ENCODE measurements at places on chromosomes 1 and 21. TPM values are rescaled to one million over a fixed set of nuclear protein-coding genes. Genes with fewer than 3 reads are reported as not detected.

Gene NTRK1
- total RNA-seq = 1.0 TPM

DNA sequence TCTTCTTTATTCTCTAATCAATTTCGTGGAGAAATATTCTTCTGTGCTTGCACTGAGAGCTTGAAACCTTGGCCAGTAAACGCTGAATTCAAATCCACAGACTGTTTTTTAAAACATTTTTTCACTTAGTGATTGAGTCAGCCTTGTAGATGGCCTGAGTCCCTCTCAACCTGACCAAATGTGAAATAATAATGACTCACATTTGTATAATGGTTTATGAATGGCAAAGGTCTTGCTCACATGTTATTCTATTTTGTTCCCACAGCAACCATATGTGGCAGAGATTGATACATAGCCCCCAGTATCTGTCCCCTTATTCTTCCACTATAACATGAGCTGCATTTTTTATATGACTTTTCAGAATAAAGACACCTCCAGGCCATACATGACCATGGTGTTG, 47.8 kb upstream of the CCDC190 start:
- no peaks in the 10 kb centered on the region for H3K27me3 ChIP-seq
- H3K4me3 ChIP-seq = no peak overlapping the region
- DNase-seq = no peak
- H3K27ac ChIP-seq = no peak overlapping the region

- H3K4me3 ChIP-seq = no peak overlapping the region
- H3K27me3 ChIP-seq = no peaks in the 10 kb centered on the region
- no peak for DNase-seq
- no peak overlapping the region for H3K27ac ChIP-seq
- H3K36me3 ChIP-seq = no peaks in the 10 kb centered on the region
Observed at GRCh38 chr21:16945580-16945979, 567.3 kb upstream of the CXADR start.

Gene CRYAA
- not detected for total RNA-seq

DNA sequence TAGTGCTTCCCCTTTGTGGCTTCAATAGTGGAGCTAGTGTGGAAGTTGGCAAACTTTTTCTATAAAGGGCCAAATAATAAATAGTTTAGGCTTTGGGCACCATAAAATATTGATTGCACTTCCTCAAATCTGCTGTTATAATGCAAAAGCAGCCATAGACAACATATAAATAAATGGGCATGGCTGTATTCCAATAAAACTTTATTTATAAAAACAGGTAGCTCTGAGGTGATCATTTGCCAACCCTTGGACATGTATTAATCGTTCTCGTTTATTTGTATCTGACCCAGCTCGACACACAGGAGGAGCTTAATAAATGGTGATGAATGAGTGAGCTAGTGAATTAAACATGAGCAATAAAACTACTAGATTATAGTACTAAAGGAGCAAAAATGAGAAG, 13.3 kb downstream of the KAZN start:
- H3K27ac ChIP-seq = no peak overlapping the region
- no peak for DNase-seq
- H3K4me1 ChIP-seq = no peaks in the 10 kb centered on the region
- H3K4me3 ChIP-seq = no peak overlapping the region
- H3K36me3 ChIP-seq = no peaks in the 10 kb centered on the region

Gene PEAR1
- 7.1 TPM for total RNA-seq

DNA sequence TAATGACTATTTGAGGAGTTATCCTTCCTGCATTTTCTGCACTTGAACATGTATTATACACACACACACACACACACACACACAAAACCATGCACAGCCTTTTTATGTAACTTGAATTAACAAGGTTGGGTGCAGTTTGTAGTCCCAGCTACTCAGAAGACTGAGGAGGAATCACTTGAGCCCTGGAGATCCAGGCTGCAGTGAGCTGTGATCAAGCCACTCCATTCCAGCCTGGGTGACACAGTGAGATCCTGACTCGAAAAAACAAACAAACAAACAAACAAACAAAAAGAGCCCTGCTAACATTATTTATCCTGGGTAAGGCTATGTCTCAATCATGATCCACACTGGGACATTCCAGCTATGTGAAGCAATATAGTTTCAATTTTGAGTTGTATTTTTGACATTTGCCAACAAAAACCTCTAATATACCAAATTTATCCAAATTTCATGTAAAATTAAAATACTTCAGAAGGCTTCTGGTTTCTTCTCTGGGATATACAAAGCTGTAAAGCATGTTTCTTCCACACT, 156.8 kb downstream of the NTPCR start:
- no peaks in the 10 kb centered on the region for H3K27me3 ChIP-seq
- H3K4me3 ChIP-seq = no peak overlapping the region
- no peak overlapping the region for H3K27ac ChIP-seq
- peaks cover 20% of the 10 kb centered on the region for H3K4me1 ChIP-seq

Gene CDK18
- total RNA-seq = 179 TPM

Measured in left ventricle myocardium inferior (tissue), 1 donor.